Omental fat pad (tissue), 4 donors: ENCODE measurements at places on chromosomes 7 and 10.
A peak's percentile ranks its signal among the peaks of the same experiment; 100 is the strongest.

DNA sequence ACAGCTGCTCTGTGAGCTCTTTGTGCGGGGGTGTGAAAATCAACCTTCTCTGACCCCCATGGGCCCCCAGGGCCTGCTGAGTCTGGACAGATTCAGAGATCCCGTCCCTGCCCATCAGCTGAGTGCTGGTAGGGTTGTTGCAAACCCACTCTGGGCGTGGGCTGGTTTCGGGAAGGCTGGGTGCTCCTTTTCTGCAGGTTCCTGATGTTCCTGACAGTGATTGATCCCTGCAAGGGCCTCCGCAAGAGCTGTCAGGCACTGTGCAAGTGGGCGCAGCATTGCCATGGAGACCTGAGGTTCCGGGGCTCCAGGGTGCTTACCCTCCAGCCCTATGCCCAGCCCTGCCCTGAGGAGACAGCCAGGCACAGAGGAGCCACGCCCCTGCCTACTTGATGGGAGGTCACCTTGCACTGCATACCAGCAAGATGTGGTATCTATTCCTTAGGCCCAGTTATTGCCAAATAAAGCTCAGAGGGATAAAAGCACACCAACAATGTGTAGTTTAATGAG, 44.3 kb upstream of the INPP5A start:
- no peak for DNase-seq

DNA sequence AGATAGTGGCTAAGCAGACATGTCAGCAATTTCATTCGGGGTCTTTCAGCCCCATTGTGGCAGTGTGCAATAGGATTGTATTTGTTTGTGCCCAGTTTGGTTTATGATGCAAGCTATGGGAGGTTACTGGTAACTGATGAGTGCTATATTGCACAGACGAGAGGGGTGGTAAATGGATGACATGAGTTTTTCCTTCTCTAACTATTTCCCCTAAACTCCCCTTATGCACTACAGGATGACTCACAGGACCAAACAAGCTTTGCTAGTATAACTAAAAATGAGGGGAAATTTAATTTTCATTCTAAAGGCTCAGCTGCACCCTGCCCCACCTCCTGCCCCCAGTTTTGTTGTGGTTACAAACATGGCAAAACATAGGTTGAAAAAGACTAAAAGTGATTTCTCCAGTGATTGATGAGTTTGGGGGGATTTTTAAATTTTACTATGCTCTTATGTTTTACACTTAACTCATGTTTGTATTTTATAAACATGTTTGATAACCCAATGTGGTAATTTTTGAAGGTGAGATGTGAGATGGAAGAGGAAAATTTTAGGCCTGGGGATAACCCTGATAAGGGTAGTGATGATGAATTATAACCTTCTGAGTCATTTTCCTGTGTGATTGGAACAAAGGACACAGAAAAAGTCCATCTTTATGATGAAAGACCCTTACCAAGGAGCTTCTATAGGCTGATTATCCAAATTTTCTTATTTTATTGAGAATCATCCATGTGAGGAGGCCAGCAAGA, 60.8 kb upstream of the NAMPT start:
- no peak for DNase-seq

- no peak for DNase-seq
Observed at GRCh38 chr7:142913051-142913450, 20.5 kb downstream of the TRPV5 start.

GRCh38 chr7:76405738-76406137, 3.8 kb downstream of the SSC4D start:
- DNase-seq: no peak

GRCh38 chr10:132963430-132963960, 21.1 kb upstream of the CFAP46 start:
- DNase-seq: no peak

- no peak for DNase-seq
Observed at GRCh38 chr7:150973571-150974451, 4.3 kb downstream of the KCNH2 start.

DNA sequence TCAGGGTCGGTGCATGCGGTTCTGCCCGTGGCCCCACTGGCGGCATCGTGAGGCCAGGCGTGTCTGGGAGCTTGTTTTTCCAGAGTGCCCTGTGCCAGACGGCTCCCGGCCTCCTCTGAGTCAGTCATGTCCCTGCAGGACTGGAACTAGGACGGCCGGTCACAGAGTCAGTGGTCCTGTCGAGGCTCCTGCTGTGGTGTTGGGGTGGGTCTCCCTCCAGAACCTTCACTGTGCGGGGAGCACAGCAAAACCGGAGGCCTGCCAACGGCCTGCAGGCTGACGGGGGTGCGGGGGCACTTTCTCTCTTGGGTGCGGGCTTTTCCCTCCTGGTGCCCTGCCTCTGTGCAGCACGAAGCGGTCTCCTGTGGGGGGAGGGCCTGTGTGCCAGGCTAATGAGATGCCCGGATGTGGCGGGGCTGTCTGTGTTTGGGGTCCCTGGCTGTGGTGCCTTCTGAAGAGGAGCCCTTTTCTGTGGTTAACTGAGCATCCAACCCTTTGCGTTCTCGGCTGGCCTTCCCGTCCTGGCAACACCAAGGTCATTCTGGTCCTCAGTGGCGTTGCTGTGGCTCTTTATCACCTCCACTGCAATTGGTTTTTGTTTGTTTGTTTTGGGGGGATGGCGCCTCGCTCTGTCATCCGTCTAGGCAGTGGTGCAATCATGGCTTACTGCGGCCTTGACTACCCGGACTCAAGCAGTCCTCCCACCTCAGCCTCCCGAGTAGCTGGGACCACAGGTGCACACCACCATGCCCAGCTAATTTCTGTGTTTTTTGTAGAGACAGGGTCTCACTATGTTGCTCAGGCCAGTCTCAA, 8.0 kb downstream of the GET4 start:
- no peak for DNase-seq

GRCh38 chr10:49389361-49389933, 6.4 kb downstream of the DRGX start:
- DNase-seq: no peak

GRCh38 chr7:126541406-126541805, 711.3 kb downstream of the GRM8 start:
- DNase-seq: no peak

DNA sequence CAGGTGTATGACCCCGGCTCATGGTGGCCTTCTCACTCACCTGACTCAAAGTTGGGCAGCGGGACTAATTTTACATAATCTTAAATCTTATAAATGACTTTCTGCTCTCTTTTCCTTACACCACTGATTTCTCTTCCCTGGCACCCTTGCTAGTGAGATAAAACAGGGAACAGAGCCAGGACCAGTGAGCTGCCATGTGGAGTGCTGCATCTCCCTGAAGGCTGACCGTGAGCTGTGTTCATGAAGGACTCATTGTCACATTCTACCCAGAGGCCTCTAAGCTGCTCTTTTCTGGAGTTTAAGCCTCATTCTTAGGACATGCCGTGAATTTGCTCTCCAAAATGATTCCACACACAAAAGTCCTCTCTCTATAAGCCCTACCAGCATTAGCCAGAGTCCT, 762.3 kb downstream of the AUTS2 start:
- DNase-seq: no peak

GRCh38 chr7:99837649-99838361, 10.0 kb downstream of the CYP3A43 start:
- no peak for DNase-seq

- no peak for DNase-seq
Observed at GRCh38 chr7:36970551-36971514, 246.5 kb upstream of the AOAH start.

GRCh38 chr10:5544216-5544805, 19.6 kb downstream of the CALML3 start:
- DNase-seq: no peak

DNA sequence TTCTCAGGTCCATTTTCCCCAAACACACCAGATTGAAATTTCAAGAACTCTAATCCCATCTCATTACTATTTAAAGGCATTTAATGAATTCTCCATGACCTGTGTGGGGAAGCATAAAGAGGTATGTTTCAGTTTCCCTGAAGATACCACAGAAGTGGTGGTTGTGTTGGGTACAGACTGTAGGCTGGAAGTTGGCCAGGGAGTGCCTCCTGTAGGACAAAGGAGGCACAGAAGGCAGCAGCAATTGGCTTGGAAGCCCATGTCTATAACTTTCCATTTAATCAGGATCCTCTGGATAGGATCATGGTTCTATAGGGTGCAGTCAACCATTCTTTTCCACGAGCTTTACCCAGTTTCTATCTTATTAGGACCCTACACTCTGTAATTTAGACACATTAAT, 8.6 kb upstream of the BET1 start:
- no peak for DNase-seq

- DNase-seq: no peak
Observed at GRCh38 chr10:42753507-42754154, 29.0 kb upstream of the BMS1 start.

DNA sequence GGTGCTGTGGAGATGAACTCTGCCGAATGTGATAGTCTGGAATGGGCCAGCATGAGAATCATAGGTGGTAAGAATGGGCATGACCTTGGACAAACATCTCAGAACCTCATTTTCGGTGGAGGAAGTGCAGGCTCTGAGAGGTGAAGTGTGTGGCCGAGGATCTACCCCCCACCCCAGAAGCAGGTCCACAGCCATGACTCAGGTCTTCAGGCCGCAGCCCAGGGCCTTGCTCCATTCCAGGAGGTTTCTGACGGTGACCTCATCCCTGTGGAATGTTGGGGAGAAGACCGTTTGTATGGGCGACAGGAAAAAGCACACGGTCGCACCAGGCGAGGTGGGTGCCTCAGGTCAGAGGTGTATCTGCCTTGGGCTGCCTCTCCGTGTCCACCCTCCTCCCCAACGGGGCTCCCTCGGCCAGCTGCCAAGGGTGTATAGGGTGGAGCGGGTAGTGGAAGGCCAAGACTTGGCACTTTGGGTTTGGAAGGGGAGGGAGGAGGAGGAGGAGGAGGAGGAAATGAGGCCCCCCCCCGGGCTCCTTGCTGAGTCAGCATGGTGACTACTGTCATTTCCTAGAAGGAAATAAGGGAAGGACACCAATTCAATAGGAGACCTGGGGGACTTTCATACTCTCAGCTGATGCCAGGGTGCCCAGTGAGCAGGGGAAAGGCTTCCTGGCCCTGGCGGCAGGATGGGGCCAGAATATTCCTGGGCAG, 168.0 kb upstream of the RHEB start:
- DNase-seq: peak; percentile 44

DNA sequence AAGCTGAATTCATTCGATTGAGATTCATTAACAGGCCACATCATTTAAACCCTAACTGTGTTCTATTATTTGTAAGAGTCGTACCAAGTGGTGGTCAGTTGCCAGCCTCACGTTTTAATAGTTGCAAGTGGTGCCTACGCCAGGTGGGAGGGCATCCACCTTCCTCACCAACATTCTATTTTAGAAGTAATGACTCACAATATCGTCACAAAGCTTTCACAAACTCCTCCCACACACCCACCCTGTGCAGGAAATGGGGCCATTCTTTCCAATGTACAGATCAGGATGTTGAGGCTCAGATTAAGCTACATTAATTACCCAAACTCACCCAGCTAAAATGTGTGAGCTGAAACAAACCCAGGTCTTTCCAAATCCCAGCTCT, 77.3 kb upstream of the SAMD8 start:
- DNase-seq: no peak
